Bone marrow (tissue), 2 donors: ENCODE measurements at places on chromosomes 6 and 20.

DNA sequence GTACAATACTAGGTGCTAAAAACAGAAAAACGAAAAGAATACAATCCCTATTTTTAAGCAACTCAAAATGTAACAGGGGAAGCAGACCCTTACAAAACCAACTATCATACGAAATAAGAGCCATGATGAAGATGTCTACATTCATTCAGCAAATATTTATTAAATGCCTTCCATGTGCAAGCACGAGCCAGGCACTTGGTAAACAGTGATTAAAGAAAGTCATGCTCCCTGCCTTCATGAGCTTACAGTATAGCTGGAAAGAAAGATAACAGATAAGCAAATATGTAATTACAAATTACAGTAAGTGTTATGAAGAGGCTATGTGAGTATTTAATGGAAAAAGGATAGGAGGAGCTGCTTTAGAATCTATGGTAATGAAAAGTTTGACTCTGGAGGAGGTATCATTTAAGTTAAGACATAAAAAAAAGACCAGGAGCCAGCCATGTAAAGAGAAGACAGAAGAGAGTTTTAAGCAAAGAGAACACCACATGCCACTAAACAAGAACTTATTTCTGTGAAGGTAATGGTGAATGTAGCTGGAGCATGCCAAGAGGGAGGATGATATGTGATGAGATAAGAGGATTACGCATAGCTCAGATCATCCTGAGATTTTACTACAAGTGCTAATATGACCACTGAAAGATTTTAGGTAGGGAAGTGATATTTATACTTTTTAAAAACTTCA is 19.3 kb upstream of the COX7A2 start:
- no peak for DNase-seq

GRCh38 chr6:167892835-167893815 is 66.4 kb downstream of the AFDN start:
- no peak for DNase-seq

DNA sequence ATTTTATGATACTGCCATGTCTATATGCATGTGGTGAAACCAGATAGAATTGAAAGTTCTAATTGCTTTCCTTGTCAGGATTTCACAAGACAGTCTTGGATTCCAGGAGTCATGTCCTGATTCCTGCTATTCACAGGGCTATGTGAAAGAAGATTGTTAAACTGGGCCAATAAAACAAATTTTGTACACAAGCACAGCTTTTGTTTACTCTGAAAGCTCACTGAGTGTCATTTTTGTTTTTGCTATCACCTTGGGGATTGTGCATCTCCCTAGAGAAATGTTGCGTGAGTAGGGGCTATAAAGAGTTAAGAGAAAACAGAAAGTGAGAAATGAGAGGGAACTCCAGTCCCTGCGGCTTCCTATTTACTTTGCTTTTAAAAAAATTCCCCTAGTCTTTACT is 627.5 kb downstream of the PKHD1 start:
- DNase-seq: no peak

GRCh38 chr6:12422848-12423247 is 132.7 kb downstream of the EDN1 start:
- DNase-seq: no peak

GRCh38 chr20:36342331-36343120 is 36.4 kb downstream of the DLGAP4 start:
- no peak for DNase-seq
